ENCODE measurements at places on chromosomes 11 and 22.

DNA sequence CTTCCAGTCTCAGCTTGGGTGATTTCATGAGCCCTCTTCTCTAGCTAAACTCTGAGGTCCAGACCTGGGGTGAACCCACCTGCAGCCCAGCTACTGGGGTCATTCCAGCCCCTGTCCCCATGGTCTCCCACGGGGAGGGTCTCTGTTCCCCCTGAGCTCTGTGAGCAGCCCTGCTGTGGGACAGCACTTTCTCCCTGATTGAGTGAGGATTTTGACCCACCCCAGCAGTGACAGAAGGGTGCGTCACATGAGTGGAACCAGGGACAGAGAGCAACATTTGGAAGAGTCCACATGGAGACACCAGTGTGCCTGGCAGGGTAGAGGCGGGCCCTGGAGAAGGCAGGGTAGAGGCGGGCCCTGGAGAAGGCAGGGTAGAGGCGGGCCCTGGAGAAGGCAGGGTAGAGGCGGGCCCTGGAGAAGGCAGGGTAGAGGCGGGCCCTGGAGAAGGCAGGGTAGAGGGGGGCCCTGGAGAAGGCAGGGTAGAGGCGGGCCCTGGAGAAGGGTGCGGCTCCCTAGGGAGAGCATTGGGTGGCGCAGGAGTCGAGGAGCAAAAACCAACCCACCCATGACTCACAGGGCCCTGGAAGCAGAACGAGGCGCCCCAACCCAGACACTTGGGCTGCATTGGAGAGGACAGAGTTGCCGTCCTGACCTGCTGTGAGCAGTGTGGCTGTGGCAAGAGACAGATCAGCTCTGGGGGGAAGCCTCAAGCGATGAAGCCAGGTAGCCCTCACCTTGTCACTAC is 227.7 kb upstream of the B3GAT1 start:
- DNase-seq, result no peak

DNA sequence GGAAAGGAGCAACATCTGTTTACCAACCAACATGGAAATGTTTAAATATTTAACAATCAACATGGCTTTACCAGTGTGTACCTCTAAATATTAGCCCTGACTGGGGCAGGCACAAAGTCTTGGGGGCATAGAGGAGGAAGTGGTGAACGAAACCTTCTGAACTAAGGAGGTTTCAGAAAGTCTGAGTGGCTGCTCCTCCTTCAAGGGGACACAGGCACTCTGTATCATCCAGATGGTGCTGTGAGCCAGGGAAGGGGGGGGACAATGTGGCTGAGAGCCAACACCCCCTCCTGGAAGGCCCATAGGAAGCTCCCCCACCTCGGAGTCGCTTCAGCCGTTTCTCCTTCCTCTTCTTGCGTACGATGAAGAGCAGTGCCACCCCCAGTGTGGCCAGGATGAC is 107.7 kb downstream of the CEP164 start:
- no peak for DNase-seq

- DNase-seq, result no peak
Measured at GRCh38 chr11:116702772-116703385, 69.9 kb downstream of the BUD13 start.

GRCh38 chr11:10780040-10780439 is 28.7 kb downstream of the EIF4G2 start:
- no peak for DNase-seq

GRCh38 chr11:21142007-21142406 is 472.6 kb downstream of the NELL1 start:
- no peak for DNase-seq

DNA sequence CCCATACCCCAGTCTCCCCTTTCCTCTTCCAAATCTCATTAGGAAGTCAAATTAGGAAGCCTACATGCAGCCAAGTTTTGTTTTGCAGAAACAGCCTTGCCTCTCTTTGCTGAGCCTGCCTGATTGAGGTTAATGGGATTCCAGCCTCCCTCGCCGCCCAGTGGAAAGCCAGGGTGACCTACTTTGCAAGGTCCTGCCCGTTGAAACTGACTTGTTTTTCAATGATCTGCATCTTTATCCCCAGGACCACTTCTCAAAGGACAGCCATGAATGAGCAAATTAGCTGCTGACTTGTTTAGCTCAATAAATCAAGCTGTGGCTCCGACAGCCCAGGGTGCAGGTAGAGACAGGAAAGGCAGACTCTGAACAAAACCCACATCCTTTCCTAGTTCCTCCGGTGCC is 110.4 kb downstream of the RRAS2 start:
- DNase-seq, result peak; percentile 81

GRCh38 chr11:19907008-19907579 is 194.5 kb downstream of the NAV2 start:
- DNase-seq, result no peak

- DNase-seq, result no peak
Measured at GRCh38 chr22:44862981-44863860, 110.8 kb downstream of the ARHGAP8 start.

DNA sequence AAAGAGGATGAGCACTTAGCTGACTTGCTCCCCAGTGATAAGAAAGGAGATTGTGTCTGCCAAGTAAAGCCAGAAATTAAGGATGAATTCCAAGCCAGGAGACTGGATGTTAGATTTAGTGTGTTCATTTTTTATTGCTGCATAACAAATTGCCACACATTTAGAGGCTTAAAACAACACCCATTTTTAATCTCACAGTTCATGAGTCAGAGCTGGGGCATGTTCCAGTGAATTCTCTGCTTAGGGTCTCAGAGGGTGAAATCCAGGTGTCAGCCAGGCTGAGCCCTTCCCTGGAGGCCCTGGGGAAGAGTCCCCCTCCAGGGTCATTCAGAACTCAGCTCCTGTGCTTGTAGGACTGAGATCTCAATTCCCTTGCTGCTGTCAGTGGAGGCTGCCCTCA is 352.8 kb downstream of the BUD13 start:
- no peak for DNase-seq

DNA sequence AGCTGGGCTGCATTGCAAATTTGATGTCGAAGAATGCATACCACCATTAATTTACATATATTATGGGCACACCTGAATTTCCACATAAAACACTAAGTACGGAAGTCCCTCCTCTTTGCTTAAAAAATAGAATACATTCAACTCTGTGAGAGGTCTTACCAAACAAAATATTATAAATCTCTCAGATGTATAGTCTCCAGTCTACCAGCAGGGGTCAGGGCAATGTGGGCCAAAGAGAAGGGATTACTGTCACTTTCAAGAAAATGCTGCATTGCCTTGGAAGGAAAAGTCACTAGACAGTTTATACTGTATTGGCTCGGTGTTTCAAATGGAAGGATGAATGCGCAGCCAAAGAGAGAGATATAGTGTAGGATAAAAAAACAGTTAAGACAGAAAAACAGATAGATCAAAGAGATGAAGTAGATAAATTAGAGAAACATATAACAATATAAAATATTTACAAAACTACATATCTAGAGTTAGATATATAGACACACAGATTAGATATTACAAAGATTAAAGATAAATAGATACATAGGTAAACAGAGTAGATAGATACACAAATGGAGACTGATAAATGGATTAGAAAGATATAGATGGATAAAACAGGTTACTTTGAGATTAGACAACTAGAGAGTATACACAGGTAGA is 20.9 kb downstream of the SERGEF start:
- peak; percentile 24 for DNase-seq

DNA sequence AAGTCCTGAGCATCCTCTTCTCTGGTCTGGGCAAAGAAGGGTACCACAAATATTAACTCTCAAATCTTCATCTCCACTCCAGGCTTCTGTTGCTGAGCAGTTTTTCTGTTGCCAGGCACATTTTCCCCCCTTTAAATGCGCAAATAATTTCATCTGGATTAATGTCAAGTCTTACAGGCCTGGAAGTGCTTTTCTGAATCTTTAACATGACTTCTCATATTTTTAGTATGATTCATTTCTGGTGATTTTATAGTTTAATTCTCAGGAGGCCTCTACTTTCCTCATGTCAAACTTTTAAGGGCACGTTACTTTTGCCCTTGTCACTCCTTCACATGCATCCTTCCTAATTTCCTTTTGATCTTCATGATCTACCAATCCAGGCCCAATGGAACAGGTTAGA is 510.2 kb downstream of the METTL15 start:
- no peak for DNase-seq

- no peak for DNase-seq
Measured at GRCh38 chr22:47780281-47780875, 1017.9 kb downstream of the TBC1D22A start.

GRCh38 chr22:36856121-36856791 is 4.5 kb upstream of the NCF4 start:
- peak; percentile 88 for DNase-seq

- peak; percentile 44 for DNase-seq
Measured at GRCh38 chr11:15651816-15652215, 537.1 kb downstream of the INSC start.

GRCh38 chr11:110859998-110860397 is 147.8 kb upstream of the ARHGAP20 start:
- DNase-seq, result no peak

DNA sequence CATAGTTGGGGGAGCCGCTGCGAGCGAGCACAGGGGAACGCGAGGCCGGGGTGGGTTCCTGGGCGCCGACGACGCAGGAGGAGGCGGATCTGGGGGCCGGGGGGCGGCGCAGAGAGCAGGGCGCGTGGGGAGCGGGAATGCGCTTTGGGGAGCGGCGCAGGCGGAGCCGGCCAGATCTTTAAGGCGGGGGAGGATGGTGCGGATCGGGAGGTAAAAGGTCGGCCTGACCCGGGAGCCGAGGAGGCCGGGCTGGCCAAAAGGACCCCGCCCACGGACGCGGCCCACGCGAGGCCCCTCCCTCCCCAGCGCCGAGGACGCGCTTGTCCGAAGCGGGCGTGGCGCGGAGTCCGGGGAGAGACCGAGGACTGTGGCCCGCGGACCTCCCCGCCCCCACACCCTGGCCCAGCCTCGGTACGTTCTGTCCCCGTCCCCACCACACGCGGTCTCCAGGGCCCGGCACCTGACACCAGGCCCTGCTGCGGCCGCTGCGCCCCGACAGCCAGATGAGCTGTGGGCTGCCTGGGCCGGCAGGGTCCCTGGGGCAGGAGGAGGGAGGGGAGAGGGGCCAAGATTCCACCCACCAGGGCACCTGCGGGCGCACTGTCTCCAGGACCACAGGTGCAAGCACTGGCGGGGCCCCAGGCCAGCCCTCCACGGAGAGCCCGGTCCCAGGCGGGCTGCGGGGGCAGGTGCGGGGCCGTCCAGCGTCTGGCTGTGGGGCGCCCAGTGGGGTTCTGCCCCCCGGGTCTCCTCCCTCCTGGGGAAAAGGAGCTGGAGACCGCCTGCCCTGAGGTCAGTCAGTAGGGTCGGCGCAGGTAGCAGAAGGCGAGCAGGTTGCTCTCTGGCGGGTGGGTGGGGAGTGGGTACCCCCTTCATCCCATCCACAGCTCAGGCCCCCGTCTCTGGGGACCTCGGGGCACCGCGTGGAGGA is 10.9 kb downstream of the PIM3 start:
- DNase-seq, result no peak

DNA sequence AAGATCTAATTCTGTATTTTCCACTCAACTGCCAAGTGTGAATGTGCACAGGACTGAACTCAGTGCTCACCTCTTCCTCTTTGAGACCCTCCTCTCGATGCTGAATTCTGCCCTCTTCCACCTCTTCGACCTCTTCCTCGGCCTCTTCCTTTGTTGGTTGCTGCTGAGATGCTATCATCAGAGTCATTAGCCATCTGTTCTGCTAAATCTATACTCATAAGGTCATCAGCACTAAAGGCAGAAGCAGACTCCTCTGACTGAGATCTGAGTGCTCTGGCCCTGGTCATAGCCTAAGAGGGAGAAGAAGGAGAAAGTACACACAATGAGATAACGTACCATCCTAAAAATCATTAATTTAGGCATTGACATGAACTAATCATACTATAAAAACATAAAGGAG is 45.9 kb upstream of the GPR83 start:
- DNase-seq, result no peak

DNA sequence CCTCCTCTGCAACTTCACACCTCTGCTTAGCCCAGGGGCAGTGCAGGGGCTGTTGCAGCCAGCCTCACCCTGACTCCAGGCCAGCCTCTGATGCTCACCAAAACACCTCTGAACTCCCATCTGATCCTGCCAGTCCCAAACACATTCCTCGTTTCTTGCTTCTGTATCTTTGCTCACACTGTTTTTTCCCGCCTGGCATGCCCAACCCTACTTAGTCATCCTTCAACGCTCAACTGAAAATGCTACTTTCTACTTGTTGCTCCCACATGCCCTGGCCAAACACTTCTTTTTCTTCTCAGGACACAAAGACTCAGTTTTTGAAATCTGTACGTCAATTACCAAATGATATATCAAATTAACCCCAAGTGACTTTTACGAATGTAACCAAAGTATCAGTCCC is 140.8 kb upstream of the ZBED5 start:
- DNase-seq, result no peak

DNA sequence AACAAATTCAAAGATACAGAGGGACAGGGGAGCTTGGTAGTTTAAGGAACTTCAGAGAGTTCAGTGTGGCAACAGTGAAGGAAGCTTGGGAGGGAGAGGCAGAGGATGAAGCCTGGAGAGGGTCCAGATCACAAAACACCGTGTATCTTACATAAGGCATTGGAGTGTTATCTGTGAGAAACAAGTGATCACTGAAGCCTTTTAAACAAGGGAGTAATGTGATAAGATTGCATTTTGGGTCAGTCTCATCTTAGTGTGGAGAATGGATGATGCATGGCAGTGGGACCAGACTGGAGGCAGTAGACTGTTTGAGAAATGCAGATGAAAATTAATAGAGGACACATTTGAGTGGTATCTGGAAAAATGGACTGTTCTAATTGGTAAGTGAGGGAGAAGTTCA is 79.4 kb downstream of the EXT2 start:
- DNase-seq, result no peak

GRCh38 chr11:131073167-131073566 is 156.9 kb upstream of the SNX19 start:
- no peak for DNase-seq

DNA sequence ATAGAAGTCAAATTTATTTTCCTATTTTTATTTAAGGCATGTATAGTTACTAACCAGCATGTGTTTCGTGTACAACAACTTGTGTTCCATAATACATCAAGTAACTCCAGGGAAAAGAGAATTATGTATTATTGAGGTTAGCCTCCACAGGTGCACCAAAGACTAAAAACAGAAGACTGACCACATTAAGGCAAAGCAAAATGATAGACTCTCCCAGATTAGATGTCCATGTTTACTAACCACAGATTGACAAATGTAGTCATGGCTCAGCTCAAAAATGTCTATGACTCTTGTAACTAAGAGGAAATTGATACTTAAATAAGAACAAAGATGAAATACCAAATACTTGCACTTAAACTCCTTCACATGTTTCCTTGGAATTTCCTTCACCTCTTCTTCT is 238.5 kb downstream of the METTL15 start:
- no peak for DNase-seq

- peak; percentile 24 for DNase-seq
Measured at GRCh38 chr11:71418643-71419042, 29.6 kb downstream of the DHCR7 start.

DNA sequence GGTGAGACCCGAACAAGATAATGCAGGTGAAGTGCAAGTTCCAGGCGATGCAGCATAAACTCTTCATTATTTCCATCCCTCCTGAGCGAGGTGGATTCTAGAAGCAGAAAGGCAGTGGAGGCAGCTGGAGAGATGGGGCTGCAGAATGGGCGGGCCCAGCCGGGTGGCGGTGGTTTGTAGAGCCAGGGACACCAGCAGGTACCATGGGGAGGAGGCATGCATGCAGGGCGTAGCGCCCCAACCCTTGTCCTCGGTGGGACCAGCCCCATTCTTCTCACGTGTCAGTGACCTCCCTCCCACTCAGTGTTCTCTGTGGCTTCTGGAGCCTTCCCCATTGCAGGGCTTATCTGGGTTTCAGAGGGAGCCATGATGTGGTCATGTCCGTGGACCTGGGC is 38.0 kb downstream of the MPPED1 start:
- DNase-seq, result no peak
